ENCODE measurements at places on chromosomes 16 and 17.

DNA sequence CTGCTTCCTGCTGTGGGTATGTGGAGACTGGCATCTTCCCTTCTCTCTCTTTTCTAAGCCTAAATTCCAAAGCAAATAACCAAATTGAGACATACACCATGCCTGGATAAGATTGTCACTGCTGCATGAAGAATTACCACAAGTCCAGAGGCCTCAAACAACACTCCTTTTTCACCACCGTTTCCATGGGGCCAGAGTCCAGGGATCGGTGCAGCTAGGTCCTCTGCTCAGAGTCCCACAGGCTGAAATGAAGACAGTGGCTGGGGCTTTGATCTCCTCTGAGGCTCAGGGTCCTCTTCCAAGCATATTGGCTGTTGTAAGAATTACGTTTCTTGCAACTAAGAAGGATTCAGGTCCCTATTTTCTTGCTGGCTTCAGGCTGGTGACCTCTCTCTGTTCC, 130.4 kb downstream of the SLC39A11 start:
- DNase-seq, result no peak

DNA sequence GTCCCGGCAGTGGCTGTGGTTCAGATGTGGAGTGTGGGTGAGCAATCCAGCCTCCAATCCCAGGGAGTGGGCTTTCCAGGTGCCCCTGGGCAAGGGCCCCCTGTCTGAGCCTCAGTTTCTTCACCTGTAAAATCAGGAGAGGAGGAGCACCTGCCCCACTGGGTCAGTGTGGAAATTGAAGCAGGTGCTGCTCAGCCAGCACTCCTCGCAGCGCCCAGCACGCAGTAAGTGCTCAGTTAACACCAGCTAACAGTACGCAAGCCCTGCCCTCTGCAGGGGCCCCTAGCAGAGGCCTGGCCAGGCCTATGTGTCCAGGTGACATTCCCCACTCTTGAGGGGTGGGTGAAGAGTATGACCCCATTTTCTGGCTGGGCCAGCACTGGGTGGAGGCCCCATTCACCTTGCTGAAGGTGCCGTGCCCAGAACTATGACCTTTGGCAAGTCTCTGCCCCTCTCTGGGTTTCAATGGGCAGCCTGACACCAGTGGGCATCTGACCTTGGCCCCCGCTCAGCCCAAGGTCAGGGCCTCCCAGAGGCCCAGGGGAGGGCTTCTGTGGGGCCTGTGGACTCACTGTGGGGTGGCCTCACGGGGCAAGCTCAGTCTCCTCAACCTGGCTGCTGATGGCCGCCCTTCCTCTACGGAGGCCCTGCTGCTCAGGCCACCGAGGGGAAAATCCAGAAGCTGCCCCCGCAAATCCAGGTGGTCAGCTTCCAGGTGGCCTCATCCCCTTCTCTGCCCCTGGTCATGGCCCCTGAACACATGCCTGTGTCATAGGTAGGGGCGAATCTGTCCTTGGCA, 2.5 kb downstream of the MTSS2 start:
- DNase-seq, result no peak

GRCh38 chr16:82108100-82108499, 61.9 kb downstream of the MPHOSPH6 start:
- DNase-seq, result no peak

DNA sequence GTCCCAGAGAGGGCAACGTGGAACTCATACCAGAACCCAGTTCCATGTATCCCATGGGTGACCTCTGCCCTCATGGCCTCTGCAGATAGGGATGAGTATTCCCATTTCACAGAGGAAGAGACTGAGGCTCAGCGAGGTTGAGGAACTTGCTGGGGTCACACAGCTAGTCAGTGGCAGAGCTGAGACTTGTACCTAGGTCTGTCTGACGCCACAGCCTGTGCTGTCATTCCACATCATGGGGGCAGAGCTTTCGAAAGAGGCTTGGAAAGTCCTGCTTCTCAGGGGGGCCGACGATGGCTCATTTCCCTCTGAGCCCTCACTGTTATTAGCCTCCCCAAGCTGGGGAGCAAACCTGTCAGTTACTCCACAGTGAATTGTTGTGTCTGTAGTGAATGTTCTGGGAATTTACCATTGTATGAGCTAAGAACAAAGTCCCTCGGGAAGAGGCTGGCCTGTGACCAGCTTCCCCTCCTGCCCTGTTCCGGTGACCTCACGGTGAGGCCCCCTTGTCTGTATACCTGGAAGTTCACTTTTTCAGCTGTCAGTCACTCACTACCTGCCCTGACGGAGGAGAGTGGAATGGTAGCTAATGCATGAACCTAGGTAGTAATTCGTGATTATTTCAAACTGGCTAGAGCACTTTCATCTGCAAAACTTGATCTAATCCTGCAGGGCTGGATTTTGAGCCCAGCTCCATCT, 8.9 kb downstream of the METTL22 start:
- DNase-seq, result no peak

DNA sequence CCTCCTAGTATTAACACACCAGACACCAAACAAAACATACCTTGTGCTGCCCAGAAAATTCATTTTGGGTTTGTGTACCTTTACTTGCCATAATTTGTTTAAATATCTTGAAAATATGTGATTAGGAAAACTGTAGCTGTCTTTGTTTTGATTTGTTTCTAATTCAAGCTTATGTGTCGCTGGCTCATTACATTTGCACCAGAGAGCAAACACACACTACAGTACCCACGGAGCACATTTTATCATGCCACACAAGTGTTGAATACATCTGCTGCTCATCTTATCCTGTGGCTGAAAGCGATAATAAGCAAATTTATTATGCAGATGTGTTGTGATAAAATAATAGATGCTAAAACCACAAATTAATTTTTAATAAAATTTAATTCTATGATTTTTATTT, 63.1 kb downstream of the SPAG9 start:
- DNase-seq, result no peak

GRCh38 chr16:56861092-56861610, 3.9 kb upstream of the SLC12A3 start:
- no peak for DNase-seq

- no peak for DNase-seq
Observed at GRCh38 chr16:27258241-27258734, 10.3 kb downstream of the NSMCE1 start.

GRCh38 chr16:19114359-19115147, 789 bp downstream of the ITPRIPL2 start:
- no peak for DNase-seq

GRCh38 chr16:3198334-3199072, 10.5 kb downstream of the OR1F1 start:
- DNase-seq, result no peak
